NCI-H187 (cell line): ENCODE measurements at places on chromosomes 12 and 14.

- DNase-seq, result peak; percentile 56
These were observed 4.3 kb downstream of the NAP1L1 start for GRCh38 chr12:76080017-76080728.

DNA sequence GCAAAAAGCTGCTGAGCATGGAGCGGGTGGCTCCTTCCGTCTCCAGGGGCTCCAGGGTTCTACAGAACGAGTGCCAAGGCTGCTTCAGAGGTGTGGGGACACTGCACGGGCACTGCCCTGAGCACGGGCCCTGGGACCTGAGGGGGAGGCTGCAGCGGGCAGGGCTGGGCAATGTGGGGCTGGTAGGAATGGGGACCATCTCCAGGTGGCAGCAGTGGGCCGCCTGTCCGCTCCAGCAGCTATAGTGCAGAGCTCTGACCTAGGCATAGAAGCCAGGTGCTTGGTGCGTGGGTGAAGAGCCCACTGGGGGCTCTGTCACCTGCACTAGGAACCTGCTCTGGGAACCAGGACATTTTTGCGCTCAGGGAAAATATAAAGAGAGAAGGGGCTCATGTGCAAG, 22.3 kb downstream of the HDAC7 start:
- DNase-seq, result no peak

DNA sequence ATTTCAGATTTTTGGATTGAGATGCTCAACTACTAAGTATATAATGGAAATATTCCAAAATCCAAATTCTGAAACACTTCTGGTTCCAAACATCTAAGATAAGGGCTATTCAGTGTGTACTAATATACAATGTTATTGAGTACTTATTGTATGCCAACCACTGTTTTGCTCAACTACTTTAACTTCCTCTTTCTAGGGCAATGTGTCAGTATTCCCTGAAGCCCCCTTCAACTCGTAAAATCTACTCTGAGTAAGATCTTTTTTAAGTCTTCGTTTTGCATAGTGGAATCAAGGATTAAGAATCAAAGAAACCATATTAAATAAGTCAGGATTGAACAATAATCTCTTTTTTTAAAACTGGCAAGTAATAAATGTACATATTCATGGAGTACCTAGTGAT, 45.5 kb downstream of the SPATA7 start:
- DNase-seq, result no peak

DNA sequence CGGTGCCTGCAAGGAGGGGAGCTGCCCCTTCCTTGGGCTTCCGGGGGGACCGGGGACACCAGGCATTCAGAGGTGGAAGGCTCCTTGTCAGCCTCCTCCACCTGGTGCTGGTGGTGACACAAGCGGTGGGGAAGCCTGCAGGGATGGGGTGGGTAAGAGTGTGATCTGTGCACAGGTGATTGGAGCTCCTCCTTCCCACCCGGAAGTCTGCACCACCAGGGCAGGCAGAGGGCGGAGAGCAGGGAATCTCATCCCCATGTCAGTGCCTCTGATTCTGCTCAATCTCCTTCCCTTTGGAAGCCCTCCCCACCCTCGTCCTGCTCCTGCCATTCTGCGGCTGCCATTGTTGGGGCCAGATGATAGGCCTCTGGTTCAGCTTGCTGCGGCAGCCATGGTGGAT, 238.1 kb upstream of the CRY1 start:
- no peak for DNase-seq

- no peak for DNase-seq
These were observed 52.0 kb upstream of the SOCS2 start for GRCh38 chr12:93520454-93520853.

- DNase-seq, result no peak
These were observed 136.5 kb downstream of the TGFB3 start for GRCh38 chr14:75845136-75845804.

DNA sequence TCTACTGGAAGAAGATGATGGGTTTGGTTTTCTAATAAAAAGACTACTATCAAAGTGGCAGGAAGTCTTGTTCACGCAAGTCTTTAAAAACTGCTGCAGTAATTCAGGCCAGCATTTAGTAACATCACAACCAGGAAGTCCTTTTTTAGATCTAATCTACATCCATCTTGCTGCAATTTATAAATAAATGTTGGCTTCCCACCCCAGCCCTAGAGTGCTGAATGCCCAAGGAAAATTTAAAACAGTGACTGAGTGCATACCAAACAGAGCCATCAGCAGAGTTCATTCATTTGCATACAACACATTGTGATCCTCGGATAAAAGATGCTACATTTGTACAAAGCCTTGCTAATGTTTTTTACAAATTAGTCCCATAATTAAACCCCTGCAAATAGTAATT, 72.1 kb downstream of the PHLDA1 start:
- no peak for DNase-seq

- DNase-seq, result no peak
These were observed 29.9 kb downstream of the HSPB8 start for GRCh38 chr12:119208626-119209061.

DNA sequence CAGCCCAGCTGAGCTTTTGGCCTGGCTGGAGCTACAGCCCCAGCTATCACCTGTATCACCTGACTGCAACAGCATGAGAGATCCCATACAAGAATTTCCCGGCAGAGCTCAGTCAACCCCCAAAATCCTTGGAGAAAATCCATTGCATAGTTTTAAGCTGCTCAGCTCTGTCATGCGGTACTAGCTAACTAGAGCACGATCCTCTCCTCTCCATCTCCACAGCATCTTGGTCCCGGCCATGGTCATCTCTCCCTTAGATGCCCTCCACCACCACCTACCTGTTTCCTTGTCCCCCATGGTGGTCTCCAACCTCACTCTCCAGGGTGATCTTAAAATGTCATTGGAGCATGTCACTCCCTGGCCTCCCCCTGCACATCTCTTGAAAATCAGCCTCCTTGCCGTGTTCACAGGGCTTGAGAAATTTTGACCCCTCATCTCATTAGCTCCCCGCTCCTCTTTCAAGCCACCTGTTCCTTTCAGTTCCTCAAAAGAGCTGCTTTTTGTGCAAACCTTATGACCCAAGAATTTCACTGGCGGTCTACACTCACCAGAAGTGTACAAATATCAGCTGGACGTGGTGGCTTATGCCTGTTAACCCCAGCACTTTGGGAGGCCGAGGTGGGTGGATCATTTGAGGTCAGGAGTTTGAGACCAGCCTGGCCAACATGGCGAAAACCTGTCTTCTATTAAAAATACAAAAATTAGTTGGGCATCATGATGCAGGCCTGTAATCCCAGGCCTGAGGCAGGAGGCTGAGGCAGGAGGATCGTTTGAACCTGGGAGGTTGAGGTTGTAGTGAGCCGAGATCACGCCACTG, 8.1 kb upstream of the CLMN start:
- DNase-seq, result no peak

DNA sequence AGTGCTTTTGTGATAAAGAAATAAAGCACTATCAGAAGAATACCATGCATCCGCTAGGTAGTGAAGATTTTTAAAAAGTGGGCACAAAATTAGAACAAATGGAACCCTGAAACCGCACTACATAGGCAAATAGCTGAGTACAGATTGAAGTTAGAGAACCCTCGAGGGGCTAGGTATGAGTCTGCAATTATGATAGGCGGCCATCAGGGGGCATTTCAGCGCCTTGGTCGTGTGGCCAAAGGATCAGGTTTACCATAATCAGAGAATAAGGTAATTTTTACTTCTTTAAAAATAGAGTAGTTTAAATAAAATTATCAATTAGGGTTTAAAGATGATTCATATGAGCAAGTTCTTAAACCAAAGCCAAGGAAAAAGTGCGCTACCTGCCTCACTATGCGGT, 129.8 kb downstream of the TMX1 start:
- no peak for DNase-seq
